Activated CD4-positive, alpha-beta T cell treated with anti-CD3 and anti-CD28 coated beads for 48 hours (primary cell): ENCODE measurements at places on chromosomes 12 and 14.

DNA sequence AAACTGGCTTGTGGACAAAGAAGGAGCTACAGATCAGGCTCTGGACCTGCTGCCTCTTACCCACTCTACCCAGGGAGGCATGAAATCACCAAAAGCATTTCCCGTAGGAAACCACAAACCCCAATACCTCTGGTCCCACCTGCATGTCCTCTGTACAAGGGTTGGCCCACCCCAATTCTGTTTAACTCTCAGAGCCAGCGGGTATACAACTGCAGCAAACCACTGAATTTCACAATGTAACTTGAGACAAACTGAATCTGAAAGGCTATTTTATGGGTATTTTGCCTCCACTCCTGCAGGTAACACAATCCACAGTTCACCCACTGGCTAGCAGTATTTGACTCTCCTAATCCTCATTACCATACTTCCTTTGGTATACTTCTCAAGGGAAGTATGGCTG lies 16.5 kb downstream of the SIX1 start:
- DNase-seq = no peak

GRCh38 chr14:65413739-65414045 lies 1.2 kb downstream of the FUT8 start:
- DNase-seq = no peak

- peak; percentile 43 for DNase-seq
Measured at GRCh38 chr12:122067966-122068365, 10.6 kb upstream of the MLXIP start.

DNA sequence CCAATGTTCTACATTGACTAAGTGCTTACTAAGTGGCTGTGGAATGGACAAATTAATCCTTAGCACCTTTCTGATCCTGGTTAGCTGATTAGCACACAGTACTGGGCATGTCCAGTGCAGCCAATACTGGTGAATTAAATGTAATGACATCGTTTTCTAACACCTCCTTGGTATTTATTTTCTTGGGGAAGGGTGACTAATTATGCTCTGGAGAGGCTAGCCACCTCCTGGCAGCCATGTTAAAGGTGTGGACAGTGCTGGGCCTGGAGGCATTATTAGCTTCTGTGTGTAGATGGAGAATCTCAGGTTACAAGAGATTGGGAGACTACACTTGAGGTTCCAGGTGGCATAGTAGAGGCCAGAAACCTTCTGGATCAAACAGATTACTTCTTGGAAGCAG lies 230.9 kb upstream of the DDHD1 start:
- no peak for DNase-seq

DNA sequence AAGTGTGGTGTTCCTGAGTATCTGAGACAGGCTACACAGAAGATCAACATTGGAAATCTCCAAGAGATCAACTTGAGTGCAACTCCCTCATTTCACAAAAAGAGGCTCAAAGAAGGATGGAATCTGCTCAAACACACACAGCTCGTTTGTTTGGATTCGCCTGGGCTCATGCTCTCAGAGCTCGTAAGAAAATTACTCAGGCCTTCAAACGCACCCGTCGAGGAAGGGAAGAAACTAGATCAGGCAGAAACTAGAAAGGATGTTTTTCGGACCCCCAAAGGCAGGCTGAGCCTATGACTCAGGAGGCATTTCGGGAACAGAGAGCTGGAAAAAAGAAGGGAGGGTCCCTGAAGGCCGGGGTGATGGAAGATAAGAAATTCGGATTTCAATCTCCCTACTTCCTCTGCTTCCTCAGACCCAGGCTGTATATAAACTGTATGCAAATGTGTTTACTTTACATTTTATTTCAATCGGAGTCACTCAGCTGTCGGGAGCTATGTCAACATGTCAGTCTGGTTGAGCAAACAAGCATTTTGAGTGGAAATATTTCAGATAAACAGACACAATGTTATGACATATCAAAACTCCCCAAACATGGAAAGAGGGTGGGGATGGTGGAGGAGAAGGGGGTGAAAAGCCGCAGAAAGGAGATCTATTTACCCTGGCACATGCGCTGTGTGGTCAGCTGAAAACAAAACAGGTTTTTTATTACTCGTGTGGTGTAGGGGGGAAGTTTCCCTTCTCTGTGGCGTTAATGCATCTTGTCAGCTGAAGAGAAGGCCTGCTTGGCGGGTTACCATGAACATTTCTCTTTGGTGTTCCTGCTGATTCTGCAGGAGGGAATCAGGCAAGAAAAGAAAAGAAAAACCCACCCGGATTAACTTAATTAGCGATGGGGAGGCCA lies 129.1 kb upstream of the TBX3 start:
- no peak for DNase-seq

- DNase-seq = no peak
Measured at GRCh38 chr14:103708750-103709187, 6.5 kb downstream of the XRCC3 start.

GRCh38 chr14:103230021-103230420 lies 104.0 kb upstream of the EIF5 start:
- no peak for DNase-seq

GRCh38 chr14:22623047-22623446 lies 21.1 kb downstream of the OR6J1 start:
- no peak for DNase-seq

GRCh38 chr14:66443785-66444184 lies 42.4 kb upstream of the CCDC196 start:
- no peak for DNase-seq

GRCh38 chr14:93720981-93721483 lies 67.3 kb downstream of the PRIMA1 start:
- no peak for DNase-seq

DNA sequence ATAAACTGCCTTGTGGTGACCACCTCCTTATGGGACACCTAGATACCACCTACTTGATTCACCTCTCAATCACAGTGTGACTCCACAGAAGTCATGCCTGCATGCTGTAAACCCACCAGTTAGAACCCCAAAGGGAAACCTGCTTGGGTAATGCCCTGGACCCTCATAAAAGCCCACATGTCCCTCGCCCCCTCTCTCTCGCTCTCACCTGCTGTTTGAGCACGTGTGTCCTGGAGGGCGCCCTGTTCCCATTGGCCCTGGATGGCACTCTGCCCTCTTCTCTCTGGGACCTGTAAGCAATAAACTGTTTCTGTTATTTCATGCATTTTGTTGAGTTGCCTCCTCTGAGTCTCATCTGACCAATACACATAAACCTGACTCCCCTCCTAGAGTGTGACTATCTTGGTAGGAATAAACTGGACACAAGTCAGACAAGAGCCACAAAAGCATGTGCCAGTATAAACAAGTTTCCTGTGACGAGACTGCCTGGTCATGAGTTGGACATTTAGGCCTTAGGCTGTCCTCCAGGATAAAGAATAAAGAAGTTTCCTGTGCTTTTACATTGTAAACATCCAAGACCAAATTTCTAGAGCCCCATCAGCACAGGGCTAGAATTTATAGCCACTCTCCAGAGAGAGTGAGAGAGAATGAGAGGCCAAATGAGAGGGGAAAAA lies 8.6 kb downstream of the IFI27L2 start:
- DNase-seq = no peak

GRCh38 chr12:63313139-63313538 lies 162.1 kb upstream of the AVPR1A start:
- DNase-seq = no peak

GRCh38 chr12:122730215-122731014 lies at the start of gene HCAR1:
Gene HCAR1 (minus strand): TSS chr12:122730844. CDS start chr12:122730339, 505 bp downstream.
- peak; percentile 79 for DNase-seq

DNA sequence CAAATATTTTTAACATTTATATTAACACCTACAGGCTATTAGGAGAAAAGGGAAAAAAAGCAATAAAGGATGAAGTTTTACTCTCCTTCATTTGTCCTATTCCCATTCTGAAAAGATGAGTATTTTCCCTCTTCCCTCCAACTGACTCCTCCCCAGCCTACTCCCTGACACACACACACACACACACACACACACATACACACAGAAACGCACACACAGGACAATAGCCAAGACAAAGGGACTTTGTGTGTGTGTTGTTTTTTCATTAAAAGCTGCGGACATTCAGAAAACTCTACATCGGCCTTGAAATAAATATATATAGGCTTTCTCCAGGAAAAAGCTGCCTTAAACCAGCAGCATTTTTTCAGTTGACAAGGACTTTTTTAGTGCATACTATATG lies 74.8 kb downstream of the PRKAB1 start:
- DNase-seq = no peak

DNA sequence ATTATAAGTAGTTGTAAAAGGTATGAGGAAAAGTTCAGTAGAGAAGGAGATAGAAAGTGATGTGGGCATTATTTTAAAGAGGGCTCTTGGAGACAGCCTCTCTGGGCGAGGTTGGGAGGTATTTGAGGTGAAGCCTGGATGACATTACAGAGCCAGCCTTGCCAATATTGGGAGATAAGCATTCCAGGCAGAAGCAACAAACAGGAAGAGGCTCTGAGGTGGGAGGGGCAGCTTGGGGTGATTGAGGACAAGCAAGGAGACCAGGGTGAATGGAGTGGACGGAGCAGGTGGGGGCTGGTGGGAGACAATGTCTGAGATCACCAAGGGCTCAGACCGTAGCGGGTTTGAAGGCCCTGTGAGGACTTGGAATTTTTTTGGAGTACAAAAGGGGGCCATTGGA lies 87.3 kb downstream of the DYRK2 start:
- DNase-seq = no peak
